ENCODE measurements at places on chromosomes 5 and 9.

DNA sequence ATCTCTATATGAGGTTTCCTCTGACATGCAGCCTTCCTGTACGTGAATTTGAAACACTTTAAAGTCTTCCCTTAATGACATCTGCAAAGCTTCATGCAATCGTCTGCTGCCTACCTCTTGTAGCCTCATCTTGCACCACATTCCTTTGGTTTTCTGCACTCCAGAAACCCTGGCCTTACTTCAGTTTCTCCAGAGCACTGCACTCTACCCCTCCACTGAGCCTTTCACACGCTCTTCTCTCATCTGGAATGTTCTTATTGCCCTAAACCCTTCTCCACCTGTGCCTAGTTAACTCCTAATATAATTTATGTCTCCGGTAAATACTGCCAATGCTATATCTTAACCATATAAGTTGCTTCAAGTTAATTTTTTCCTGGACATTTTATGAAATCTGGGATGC lies 168.8 kb upstream of the SLC27A6 start:
- no peak for DNase-seq

GRCh38 chr5:172867761-172868435 lies 33.8 kb downstream of the ERGIC1 start:
- DNase-seq: no peak

- DNase-seq: no peak
Measured at GRCh38 chr9:111919875-111920274, 23.3 kb downstream of the UGCG start.

- DNase-seq: no peak
Measured at GRCh38 chr5:173410459-173411233, 82.4 kb upstream of the STC2 start.

DNA sequence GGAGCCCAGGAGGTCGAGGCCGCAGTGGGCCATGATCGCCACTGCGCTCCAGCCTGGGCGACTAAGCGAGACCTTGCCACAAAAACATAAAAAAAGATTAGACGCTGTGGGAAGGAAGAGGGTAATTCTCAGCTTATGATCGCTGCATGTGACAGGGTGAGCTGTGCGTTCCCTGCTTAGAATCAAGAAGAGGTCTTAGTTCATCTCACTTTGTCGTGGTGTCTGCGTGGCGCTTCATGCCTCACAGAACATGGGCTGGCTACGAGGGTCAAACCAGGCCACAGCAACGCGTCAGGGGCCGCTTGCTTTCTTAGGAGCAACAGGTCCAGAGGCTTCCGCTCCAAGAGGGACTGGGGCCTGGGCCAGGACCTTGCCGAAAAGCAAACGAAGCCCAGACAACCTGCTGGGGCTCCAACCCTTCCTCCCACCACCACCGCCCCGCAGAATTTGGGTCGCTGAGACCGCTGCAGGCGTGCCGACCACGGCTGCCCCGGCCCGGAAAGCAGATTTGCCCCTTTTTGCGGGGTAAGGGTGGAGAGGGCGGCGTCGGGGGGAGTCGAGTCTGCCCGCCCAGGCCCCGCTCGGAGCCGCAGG lies 10.0 kb upstream of the GRIN1 start:
- no peak for DNase-seq
